ENCODE measurements at places on chromosomes 11 and 22.

DNA sequence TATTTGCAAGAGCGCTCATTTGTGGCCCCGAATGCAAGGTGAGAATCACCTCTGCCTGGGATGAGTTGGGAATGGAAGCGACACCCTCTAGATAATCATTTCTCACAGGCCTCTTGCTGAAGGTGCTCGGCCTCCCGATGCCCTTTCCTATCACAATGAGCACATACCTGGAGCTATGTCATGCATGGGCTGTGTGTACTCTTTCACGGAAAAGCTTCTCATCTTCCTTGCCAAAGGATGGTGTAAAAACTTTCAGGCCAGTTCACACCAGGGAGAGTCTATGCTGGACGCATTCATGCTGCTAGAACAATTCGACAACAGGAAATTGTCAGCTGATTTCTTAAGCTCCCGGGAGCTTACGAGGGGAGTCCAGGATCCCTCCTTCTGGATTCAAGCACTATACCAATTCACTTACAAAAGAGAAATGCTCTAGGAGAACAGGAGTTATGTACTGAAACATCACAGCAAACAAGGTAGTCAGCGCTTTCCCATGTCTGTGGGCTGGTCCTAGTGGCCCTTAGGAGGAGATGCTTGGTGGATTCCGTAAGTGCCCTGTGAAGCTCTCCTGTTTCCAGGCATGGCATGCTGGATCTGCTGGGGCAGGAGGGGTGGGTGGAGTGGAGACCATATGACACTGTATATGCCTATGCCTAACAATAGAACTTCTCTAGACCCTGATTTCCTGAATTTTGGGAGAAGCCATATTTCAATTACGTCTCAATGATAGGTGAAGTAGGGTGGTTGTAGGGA is 53.1 kb upstream of the B3GAT1 start:
- no peaks in the 10 kb centered on the region for H3K36me3 ChIP-seq
- no peak for DNase-seq
- no peak overlapping the region for H3K27ac ChIP-seq
- H3K4me1 ChIP-seq: no peaks in the 10 kb centered on the region

DNA sequence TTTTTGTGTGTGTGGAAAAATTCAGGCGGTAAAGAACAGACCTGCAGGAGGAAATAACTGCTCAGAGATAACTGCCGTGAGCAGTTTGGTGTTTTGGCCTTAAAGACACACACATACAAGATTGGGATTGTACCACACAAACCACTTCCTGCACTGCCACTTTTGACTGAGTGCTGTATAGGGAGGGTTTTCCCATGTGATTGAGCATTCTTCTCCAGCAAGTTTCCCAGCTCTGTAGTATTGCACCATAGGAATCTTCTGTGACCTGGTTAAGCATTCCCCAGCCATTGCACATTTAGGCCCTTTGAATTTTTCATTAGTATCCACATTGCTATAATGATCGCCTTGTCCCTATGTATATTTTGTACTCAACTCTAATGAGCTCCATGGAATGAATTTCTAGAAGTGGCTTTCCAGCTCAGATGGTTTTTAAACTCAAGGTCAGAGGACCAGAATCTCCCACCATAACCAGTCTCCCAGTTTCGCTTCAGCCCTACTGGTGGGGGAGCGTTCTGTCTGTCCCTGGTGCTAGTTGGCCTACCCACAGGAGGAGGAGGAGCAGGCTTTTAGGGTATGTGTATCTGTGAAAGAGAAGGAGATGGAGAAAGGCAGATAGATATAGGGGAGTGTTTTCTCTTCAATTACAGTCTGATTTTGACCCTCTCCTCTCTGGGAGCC is 9.3 kb downstream of the CD82 start:
- H3K27me3 ChIP-seq: no peaks in the 10 kb centered on the region
- DNase-seq: peak; percentile 75
- peak overlapping the region; percentile 94 for H3K27ac ChIP-seq
- H3K36me3 ChIP-seq: peaks cover 26% of the 10 kb centered on the region
- H3K4me1 ChIP-seq: peaks cover 89% of the 10 kb centered on the region

DNA sequence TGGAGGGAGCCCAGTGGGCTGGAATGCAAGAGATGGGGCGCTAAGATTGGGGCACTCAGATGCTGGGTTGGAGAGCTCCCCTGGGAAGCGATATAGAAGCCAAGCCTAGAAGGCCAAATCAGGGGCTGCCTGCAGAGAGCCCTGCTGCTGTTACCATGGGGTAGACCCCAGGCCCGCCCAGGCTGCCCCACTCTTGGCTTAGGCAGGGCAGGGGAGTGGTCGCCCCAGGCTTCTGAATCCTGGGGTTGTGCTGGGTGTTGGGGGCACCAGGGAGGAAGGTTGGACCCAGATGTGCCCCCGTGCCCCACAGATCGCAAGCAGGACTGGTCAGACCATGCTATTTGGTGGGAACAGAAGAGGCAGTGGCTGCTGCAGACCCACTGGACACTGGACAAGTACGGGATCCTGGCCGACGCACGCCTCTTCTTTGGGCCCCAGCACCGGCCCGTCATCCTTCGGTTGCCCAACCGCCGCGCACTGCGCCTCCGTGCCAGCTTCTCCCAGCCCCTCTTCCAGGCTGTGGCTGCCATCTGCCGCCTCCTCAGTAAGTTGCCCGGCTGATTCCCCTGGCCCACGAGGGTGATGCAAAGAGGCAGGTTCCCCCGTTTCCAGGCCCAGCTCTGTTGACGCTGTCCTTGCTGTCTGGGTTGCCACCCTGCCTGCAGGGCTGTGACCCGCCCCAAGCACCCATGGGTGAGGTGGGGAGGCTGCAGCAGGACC is 3.9 kb downstream of the FERMT3 start:
- H3K4me3 ChIP-seq: no peak overlapping the region
- H3K36me3 ChIP-seq: peaks cover 60% of the 10 kb centered on the region
- H3K4me1 ChIP-seq: peaks cover 47% of the 10 kb centered on the region
- no peaks in the 10 kb centered on the region for H3K27me3 ChIP-seq

DNA sequence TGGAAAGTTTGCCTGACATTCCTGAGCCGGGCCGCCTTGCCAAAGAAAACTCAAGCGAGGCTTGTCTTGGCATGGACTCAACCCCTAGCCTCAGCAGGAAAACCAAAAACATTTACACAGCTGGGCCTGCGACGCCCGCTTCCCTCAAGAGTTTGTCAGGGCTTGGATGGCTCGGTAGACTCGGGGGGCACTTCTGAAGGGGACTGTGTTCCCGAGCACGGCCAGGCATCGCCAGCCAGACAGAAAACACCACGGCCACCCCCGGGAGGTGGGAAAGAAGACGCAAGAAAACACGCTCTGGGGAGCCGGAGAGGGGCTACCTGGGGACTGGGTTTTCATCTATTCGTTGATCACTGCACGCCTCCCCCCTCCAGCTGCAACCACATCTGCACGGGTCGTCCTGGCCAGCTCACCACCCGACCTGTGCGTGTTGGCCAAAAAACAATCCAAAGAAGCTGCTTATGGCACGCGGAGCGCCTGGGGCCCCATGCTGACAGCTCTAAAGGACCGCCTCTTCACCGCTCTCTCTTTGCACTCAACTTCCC is 380.7 kb downstream of the MN1 start:
- H3K4me3 ChIP-seq: no peak overlapping the region
- no peak for DNase-seq
- peaks cover 17% of the 10 kb centered on the region for H3K27me3 ChIP-seq
- no peaks in the 10 kb centered on the region for H3K36me3 ChIP-seq
- no peaks in the 10 kb centered on the region for H3K4me1 ChIP-seq

GRCh38 chr11:69153661-69154060 is 2.1 kb upstream of the SMIM38 start:
- H3K4me1 ChIP-seq: no peaks in the 10 kb centered on the region
- H3K36me3 ChIP-seq: no peaks in the 10 kb centered on the region
- no peak overlapping the region for H3K27ac ChIP-seq
- H3K4me3 ChIP-seq: no peak overlapping the region

- no peak overlapping the region for H3K4me3 ChIP-seq
Measured at GRCh38 chr11:27423125-27423524, 49.5 kb downstream of the LGR4 start.

DNA sequence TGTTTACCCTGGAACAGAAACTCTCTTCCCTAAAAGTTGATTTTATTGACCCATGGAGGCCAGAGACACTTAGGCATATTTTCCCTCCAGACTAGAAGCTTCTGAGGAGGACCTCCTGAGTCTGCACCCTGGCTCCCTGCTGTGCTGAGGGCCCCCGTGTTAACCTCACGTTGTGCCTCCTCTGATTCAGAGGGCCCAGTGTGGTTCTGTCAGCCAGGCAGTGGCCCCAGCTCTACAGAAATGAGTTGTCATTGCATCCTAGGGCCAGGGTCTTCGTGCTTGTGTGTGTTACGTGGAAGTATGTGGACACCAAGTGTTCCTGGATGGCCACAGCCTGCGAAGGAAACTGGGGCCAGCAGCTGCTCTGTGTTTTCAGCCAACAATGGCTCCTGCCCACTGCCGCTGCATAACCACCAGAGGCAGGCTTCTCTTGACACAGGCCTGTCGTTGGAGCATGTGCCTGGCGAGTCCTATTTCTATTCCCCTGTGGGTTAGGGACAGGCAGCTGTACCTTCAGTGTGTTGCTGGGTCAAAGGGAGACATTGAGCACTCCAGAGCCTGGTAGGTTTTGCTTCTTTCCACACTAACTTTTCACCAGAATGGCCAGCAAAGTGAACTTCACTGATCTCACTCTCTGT is 44.5 kb downstream of the MED15 start:
- H3K27ac ChIP-seq: peak overlapping the region; percentile 93
- H3K36me3 ChIP-seq: peaks cover 70% of the 10 kb centered on the region
- H3K27me3 ChIP-seq: no peaks in the 10 kb centered on the region
